Colonic mucosa (tissue), 4 donors: ENCODE measurements at places on chromosomes 7 and 10. TPM values are rescaled to one million over a fixed set of nuclear protein-coding genes. Genes with fewer than 3 reads are reported as not detected.

DNA sequence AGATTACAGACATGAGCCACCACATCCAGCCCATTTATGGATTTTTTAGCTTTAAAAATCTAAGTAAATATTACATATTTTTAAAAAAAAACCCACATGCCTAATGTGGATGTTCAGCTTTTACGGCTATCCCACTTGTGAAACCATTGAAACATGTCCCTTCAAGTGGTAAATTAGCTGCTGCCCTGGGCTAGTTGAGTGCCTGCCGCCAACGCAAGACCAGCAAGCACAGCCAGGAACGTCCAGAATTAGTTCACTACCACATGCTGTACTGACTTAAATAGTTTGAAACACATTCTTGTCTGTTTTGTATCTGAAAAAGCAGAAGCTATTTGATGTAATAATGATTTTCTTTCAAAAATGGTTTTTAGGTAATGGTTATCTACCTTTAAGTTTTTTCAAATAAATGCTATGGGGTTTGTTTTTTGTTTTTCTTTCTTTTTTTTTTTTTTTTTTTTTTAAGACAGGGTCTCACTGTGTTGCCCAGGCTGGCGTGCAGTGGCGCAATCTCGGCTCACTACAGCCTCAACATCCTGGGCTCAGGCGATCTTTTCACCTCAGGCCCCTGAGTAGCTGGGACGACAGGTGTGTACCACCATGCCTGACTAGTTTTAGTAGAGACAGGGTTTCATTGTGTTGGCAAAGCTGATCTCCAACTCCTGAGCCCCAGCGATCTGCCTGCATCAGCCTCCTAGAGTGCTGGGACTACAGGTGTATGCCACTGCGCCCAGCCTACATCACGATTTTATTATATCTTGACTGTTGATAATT is 57.0 kb downstream of the KLRG2 start:
- DNase-seq, result no peak

GRCh38 chr10:109934958-109935793 is 11.9 kb upstream of the XPNPEP1 start:
- DNase-seq, result no peak

- DNase-seq, result no peak
Observed at GRCh38 chr10:74322141-74322540, 171.1 kb downstream of the ADK start.

DNA sequence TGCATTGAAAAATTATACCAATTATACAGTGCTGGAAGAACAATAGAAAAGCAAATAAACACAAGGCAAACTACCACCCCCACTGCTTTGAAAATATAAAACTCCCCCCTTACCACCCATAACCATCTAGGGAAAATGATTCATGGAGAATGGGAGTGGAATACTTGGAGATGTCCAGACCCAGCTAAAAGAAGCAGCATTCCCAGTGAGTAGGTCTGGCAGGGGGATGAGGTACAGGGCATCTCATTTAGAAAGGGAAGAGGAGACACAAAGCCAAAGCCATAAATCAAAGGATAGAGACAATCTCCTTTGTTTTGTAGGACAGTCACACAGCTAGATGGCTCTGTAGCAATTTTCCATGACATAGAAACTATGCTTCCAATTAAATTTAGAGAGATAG is 36.0 kb upstream of the DGKI start:
- no peak for DNase-seq

PON1 gene
- not detected for total RNA-seq

GRCh38 chr7:141359262-141359661 is 191.9 kb upstream of the AGK start:
- DNase-seq, result no peak

- DNase-seq, result no peak
Observed at GRCh38 chr7:4816419-4817080, 41.1 kb downstream of the AP5Z1 start.

- peak; percentile 85 for DNase-seq
Observed at GRCh38 chr7:116210345-116211005, at the start of gene TES. TES (plus strand) TSS chr7:116210539; CDS start chr7:116210708, 169 bp downstream.

AQP1 gene
- total RNA-seq, result 33.9 TPM
